ENCODE measurements at places on chromosomes 16 and 17. TPM values are rescaled to one million over a fixed set of nuclear protein-coding genes. Genes with fewer than 3 reads are reported as not detected.

The TM4SF5 gene
- not detected for total RNA-seq

The NOTUM gene
- 0.25 TPM for total RNA-seq

The PMFBP1 gene
- total RNA-seq = 0.49 TPM

The HNF1B gene
- not detected for total RNA-seq

The GPRC5B gene
- total RNA-seq = 37.9 TPM

The SMIM22 gene
- not detected for total RNA-seq

The TMUB2 gene
- 19.4 TPM for total RNA-seq

The KRT33A gene
- not detected for total RNA-seq

The MXRA7 gene
- 35.7 TPM for total RNA-seq

The C16orf87 gene
- 23.8 TPM for total RNA-seq

The WDR90 gene
- 10.8 TPM for total RNA-seq

The IRX5 gene
- not detected for total RNA-seq

The ASPSCR1 gene
- total RNA-seq = 10.6 TPM
